ENCODE measurements at places on chromosomes 1 and 21.

DNA sequence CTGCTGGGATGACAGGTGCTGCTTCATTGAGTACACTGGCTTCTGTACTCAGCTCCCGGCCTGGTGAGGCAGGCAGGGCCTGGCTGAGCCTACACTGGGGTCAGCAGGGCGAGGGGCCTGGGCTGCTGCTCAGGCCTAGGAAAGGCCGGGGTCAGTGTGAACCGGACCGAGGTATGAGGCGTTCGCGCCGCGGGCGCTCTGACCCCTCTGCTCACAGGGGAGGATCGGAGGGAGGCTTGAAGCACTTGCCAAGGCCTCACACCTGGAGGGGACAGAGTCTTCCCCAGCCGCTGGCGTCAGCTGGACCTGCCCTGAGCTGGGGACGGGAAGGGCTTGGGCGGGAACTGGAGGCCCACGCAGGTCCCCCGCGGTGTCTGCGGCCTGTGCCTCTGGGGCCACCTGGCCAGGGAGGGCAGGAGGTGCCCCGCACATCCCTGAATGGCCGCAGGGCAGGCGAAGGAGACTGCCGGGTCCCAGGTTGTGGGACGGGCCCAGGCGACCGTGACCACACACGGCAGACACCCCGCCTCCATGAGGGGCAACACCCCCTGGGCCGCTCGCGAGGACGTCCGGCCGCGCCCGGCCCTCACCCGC is 466 bp downstream of the PEX10 start:
- DNase-seq = peak; percentile 67

DNA sequence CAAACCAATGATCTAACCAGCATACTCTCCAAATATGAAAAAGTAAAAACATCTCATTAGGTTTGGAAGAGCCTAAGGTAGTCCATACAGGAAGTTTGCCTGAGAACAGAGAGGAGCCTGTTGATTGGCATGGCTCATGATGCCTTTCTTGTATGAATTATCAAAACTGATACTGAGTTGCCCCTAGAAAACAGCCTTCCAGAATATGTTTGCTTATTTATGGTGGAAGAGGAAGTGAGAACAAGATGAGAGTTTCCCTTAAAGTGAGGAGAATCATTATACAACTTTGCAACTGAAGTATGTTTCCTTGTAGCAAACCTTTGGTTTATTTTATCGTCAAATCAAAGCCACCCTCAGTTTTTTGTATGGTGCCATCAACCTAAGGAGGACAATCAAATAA is 23.8 kb upstream of the KIAA1614 start:
- DNase-seq = no peak

- no peak for DNase-seq
Observed at GRCh38 chr1:25199819-25200620, 32.3 kb downstream of the SYF2 start.

GRCh38 chr1:246036175-246036574 is 470.9 kb downstream of the SMYD3 start:
- DNase-seq = no peak

DNA sequence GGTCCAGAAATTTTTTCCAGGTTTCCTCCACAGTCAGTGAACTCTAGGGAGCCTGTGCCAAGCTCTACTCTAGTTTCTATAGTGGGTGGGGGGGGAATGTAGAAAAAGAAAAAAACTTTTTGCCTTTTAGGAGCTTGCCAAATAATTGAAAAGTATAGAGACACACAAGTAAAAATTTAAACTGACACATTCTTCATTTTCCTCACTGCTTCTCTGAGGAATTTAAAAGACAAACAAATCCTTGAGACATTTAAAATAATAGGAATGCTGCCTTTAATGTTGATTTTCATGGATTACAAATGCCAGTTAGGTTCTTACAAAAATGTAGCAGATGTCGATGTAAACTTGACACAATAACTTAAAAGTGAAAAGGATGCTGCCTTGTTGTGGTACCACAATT is 241.9 kb downstream of the DNM3 start:
- no peak for DNase-seq

GRCh38 chr1:112431038-112431437 is 35.0 kb downstream of the CTTNBP2NL start:
- DNase-seq = no peak

DNA sequence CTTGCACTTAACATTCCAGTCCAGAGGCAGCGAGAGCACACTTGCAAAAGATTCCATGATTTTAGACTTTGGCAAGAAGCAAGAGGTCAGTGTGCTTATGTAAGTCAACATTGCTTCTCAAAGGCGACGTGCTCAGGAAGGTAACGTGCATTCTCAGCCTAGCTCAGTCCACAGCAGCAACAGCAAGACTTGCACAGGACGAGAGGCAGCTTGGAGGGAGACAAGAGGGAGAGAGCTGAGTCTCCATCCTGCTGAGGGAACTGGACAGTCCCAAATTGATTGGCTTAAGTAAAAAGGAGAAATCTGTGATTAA is 56.5 kb downstream of the PTP4A2 start:
- no peak for DNase-seq

DNA sequence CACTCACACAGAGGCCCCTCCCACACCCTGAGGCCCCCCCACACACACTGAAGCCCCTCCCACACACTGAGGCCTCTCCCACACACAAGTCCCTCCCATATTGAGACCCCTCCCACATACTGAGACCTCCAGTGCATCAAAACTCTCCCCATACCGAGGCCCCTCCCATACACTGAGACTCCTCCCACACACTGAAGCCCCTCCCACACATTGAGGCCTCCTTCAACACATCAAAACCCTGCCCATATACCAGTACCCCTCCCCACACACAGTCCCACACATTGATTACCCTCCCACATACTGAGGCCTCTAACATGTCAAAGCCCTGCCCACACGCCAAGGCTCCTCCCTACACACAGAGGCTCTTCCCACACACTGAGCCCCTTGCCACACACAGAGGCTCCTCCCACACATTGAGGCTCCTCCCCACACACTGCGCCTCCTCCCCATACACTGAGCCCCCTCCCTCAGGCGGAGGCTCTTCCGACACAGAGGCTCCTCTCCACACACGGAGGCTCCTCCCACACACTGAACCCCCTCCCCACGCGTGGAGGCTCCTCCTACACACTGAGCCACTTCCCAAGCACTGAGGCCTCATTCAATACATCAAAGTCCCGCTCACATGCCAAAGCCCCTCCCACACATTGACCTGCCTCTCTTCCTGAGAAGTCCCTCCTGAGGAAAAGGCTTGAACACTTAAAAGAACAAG is 392.3 kb downstream of the CAMTA1 start:
- no peak for DNase-seq

DNA sequence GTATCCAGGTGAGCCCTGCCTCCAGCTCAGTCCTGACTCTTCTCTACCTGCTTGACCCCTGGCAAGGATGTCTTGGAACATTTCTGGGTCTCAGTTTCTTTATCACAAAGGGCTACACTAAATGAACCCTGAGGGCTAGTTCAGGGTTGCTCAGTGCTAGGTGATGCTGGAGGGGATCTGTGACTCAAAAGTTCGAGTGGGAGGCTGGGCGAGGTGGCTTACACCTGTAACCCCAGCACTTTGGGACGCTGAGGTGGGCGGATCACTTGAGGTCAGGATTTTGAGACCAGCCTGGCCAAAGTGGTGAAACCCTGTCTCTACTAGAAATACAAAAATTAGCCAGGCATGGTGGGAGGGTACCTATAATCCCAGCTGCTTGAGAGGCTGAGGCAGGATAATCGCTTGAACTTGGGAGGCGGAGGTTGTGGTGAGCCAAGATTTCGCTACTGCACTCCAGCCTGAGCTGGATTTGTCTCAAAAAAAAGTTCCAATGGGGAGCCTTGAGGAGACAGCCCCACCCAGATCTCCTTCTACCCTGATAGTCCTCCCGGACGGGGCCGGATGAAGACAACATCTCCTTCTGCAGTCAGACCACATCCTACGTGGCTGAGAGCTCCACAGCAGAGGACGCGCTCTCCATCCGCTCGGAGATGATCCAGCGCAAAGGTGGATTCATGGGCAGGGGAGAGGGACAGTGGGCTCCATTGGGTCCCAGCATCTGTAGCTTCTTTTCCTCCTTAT is 48.9 kb downstream of the YARS1 start:
- no peak for DNase-seq

DNA sequence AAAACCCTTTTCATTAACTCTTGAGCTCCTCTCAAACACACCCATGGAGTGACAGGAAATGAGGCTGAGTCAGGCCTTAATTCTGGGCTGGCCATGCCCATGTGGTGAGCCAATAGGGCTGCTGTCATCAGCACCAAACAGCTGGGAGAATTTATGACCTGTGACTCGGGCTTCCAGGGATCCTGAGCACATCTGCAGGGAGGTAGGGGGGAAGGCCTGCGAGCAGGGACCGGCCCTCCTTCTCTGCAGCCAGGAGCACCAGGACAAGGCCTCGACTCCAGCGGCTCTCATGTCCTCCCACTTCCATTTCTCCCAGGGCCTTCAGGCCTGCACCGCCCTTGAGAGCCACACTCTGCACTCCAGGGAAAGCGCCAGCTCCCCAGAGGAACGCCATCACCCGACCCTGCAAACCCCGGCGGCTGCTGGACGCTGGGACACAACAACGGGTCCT is 14.6 kb downstream of the RIPK4 start:
- no peak for DNase-seq

GRCh38 chr21:23853796-23854379 is 1753.4 kb downstream of the MRPL39 start:
- DNase-seq = peak; percentile 38

DNA sequence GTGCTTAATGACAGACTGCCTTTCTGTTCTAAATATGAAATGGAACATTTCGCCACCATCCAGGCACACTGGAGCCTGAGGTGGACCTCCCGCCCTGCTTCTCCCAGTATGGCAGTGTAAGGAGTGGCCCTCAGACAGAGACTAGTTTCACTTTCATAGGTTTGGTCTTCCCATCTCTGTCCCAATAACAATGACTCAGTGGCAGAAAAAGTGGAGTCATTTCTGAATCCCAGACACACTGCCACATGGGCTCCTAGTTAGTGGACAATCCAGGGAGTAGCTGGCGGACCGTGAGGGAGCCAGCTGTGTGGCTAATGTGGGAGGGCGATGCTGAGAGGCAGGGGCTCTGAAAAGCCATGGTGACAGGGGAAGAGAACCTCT is 95.6 kb upstream of the TSPAN2 start:
- DNase-seq = no peak

- no peak for DNase-seq
Observed at GRCh38 chr1:64137412-64137803, 66.0 kb upstream of the UBE2U start.
